ENCODE measurements at places on chromosomes 16 and 17.

GRCh38 chr17:80694085-80694991, 149.7 kb downstream of the RPTOR start:
- no peak for DNase-seq

DNA sequence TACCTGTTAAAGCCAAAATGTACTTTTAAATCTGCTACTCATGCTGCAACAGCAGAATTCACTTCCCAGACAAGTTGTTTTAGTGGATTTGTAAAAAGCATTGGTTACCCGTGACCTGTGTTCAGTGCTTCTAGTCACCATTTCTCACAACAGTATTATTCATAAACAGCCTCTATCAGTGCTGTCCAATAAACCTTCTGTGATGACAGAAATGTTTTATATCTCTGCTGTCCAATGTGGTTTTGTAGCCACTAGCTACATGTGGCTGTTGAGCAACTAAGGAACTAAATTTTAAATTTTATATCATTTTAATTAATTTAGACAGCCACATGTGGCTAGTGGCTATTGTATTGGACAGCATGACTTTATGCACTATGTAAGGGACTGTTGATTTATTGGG, 12.6 kb downstream of the MAP3K3 start:
- no peak for DNase-seq

- no peak for DNase-seq
These were observed at the start of gene TK2 for GRCh38 chr16:66549284-66550131. TSS of gene TK2 (minus strand) at chr16:66550122. CDS start at chr16:66550061, 61 bp downstream.

DNA sequence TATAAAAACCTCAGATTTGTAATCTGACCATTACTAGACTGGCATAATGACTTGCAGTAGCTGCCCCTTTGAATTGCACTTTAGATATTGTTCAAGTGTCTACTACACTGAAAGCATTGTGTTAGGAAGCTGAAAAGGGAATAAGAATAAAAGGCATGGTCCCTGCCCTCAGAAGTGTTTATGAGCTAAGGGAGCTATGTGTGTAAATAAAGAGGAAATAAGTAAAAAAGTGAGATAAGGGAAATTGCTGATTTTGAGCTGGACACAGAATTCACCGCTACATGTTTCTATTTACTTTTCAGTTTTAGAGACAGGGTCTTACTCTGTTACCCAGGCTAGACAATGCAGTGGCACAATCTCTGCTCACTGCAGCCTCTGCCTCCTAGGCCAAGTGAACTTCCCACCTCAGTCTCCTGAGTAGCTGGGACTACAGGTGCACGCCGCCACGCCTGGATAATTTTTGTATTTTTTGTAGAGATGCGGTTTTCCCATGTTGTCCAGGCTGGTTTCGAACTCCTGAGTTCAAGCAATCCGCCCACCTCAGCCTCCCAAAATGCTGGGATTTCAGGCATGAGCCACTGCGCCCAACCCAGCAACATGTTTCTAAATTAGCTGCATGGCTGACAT, 57.0 kb downstream of the GRB2 start:
- no peak for DNase-seq

DNA sequence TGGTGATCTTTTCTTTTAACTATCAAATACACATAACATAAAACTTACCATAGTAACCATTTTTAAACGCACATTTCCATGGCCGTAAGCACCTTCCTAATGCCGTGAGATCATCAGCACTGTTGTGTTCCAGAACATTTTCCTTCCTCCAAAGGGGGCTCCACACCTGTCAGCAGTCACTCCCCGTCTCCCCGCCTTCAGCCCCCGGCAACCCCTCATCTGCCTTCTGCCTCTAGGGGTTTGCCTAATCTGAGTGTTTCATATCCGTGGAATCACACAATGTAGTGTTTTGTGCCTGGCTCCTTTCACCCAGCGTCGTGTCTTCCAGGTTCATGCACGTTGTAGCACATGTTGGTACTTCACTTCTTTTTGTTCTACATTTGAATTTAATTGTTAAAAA, 350.1 kb upstream of the TNRC6C start:
- no peak for DNase-seq

DNA sequence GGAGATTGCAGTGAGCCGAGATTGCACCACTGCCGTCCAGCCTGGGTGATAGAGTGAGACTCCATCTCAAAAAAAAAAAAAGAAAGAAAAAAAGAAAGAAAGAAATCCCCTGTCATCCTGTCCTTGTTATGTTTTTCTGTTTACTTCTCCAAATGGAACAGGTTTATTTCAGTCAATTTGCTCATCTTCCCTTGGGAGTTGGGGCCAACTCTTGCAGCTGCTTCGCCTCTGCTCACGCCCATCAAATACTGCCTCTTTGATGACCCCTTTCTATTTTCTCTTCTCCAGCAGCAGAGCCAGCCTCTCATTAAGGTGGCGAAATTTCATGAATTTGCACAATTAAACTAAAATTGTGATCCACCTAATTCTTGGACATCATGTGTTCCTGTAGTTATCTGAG, 173.4 kb downstream of the ZNF18 start:
- no peak for DNase-seq

DNA sequence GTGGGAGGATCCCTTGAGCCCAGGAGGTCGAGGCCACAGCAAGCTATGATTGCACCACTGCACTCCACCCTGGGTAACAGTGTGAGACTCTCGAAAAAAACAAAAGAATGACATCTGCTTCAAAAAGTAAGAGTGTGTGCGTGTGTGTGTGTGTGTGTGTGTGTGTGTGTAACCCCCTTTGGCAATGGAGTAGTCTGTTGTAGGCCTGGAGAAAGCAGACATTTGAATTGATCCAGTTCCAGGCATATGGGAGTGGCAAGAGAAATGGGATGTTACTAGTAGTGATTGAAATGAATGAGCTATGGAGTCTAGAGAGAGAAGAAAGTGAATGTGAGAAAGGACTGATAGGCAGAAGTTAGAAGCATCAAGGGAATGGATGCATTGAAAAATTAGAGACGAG, 9.9 kb downstream of the CASC3 start:
- no peak for DNase-seq

- DNase-seq = no peak
These were observed 261.8 kb downstream of the CBLN1 start for GRCh38 chr16:49019831-49020230.

- no peak for DNase-seq
These were observed 11.7 kb downstream of the GJD3 start for GRCh38 chr17:40352779-40353394.

Measured in activated CD4-positive, CD25-positive, alpha-beta regulatory T cell treated with anti-CD3 and anti-CD28 coated beads, Interleukin-2, amount 50 U/mL, for 16 hours (primary cell).